ENCODE measurements at places on chromosomes 4 and X.
A peak's percentile ranks its signal among the peaks of the same experiment; 100 is the strongest.

DNA sequence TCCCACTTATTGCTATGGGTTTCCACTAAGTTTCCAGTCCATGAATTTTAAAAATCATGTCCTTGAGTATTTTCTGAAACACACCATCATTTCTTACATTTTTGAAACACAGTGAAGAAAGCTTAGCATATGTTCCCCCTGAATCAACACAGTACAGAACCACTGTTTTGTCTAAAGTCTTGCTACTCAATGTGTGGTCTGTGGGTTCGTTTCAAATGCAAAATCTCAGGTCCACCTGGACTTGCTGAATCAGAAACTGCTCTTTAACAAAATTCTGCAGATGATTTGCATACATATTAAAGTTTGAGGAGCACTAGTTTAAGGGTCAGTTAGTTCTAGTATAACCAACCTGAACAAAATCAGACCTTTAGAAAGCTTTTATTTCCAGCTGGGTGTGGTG, 60.4 kb downstream of the SUPT20HL2 start:
- no peaks in the 10 kb centered on the region for H3K4me1 ChIP-seq
- H3K4me3 ChIP-seq = no peak overlapping the region
- DNase-seq = no peak
- H3K27me3 ChIP-seq = peaks cover 2% of the 10 kb centered on the region

GRCh38 chrX:145506214-145506613, 258.9 kb downstream of the SPANXN1 start:
- DNase-seq = no peak
- H3K4me3 ChIP-seq = no peak overlapping the region
- H3K27ac ChIP-seq = no peak overlapping the region
- H3K27me3 ChIP-seq = no peaks in the 10 kb centered on the region

- peaks cover 12% of the 10 kb centered on the region for H3K4me1 ChIP-seq
- H3K27ac ChIP-seq = no peak overlapping the region
- no peaks in the 10 kb centered on the region for H3K27me3 ChIP-seq
Observed at GRCh38 chrX:151983186-151983585, 8.7 kb upstream of the GABRE start.

DNA sequence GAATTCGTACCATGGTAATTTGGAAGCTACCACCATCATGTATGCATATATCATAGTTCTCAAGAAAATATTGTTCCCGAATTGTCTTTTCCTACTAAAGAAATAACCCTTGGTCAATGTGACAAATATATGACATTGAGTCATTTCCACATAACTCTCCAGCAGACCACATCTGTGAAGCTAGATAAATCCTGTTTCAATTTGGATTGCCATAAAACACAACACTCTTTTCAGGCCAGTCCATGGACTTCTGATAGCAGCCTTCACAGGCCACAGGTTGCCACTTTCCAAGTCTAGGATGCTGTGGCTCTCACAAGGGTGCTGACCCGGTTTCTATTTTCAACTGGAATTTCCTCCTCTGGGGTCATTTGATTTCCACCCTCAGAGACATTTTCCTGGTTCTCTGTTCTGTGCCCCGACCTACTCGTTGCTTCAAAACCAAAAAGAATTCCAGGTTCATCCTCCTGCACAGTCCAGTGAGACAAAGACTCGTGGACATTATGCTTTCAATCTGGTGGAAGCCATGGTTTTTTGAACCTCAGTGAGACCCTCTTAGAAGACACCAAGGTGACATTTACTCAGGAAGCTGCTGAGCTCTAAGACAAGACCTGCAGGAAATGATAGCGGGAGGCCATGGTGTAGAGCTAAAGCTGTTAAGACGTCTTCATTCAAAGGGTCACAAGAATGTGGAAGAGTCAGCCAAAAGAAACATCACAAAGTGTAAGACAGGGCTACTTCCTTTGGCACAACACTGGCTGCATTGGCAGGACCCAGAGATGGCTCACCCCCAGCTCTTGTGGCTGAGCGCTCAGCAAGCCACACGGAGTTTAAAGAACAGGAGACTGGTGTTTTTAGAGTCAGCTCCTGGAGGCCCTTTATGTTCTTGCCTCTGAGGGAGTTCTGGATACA, 119.8 kb downstream of the AMELX start:
- H3K4me3 ChIP-seq = no peak overlapping the region
- H3K36me3 ChIP-seq = no peaks in the 10 kb centered on the region
- H3K27me3 ChIP-seq = no peaks in the 10 kb centered on the region
- H3K27ac ChIP-seq = peak overlapping the region; percentile 1
- DNase-seq = no peak

DNA sequence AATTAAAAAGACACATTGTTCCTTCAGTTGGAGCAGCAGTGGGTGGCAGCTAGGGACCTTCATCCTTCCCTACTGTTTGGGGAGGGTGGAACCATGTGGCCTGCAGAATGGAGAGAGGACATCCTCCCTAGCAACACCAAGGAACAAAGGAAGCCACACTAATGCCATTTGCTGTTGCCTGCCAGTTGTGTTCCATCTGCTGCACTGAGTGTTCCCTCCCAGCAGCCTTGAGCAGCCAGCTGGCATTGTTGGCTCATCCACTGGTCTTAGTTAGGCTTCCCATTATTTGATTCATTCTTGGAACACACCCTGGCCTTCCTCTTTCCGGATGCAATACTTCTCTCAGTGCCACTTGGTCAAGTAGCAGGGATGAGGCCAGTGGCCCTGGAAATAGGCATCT, 25.0 kb upstream of the HMGB3 start:
- H3K27me3 ChIP-seq = no peaks in the 10 kb centered on the region
- no peak overlapping the region for H3K4me3 ChIP-seq
- H3K27ac ChIP-seq = no peak overlapping the region

- no peaks in the 10 kb centered on the region for H3K27me3 ChIP-seq
- H3K4me3 ChIP-seq = no peak overlapping the region
- no peaks in the 10 kb centered on the region for H3K36me3 ChIP-seq
- H3K27ac ChIP-seq = no peak overlapping the region
- no peaks in the 10 kb centered on the region for H3K4me1 ChIP-seq
Observed at GRCh38 chr4:36039026-36039425, 205.3 kb downstream of the ARAP2 start.

DNA sequence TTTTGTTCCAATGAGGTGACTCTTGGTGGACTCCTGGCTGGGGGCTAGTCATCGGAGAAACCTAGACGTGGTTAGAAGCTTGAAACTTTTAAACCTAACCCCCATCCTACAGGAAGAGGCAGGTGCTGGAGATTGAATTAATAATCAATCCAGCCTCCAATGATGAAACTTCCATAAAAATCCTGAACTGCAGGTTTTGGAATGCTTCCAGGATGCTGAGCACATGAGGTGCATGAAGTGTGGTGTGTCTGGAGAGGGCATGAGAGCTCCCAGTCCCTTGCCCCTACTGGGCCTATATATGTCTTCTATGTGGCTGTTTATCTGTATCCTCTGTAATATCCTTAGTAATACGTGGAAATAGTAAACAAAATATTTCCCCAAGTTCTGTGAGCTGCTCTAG, 90.7 kb upstream of the PDHA2 start:
- no peaks in the 10 kb centered on the region for H3K4me1 ChIP-seq
- DNase-seq = no peak
- H3K27ac ChIP-seq = no peak overlapping the region
- no peaks in the 10 kb centered on the region for H3K36me3 ChIP-seq
- H3K27me3 ChIP-seq = no peaks in the 10 kb centered on the region
